ENCODE measurements at places on chromosomes 13 and 19. TPM values are rescaled to one million over a fixed set of nuclear protein-coding genes. Genes with fewer than 3 reads are reported as not detected.

DNA sequence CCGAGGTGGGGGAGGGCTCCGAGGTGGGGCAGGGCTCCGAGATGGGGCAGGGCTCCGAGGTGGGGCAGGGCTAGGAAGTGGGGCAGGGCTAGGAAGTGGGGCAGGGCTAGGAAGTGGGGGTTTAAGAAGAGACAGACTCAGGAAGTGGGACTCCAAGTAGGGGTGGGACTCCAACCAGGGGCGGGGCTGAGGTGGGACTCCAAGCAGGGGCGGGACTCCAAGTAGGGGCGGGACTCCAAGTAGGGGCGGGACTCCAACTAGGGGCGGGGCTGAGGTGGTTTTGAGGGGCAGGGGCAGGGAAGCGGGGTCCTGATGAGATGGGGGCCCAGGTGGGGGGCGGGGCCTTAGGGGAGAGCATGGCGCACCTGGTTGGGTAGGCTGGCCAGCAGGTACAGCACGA is 13.6 kb downstream of the CFD start:
- H3K27ac ChIP-seq, result no peak overlapping the region
- peaks cover 14% of the 10 kb centered on the region for H3K4me1 ChIP-seq
- DNase-seq, result peak; percentile 76
- no peaks in the 10 kb centered on the region for H3K36me3 ChIP-seq
- H3K4me3 ChIP-seq, result no peak overlapping the region
- no peaks in the 10 kb centered on the region for H3K27me3 ChIP-seq

- no peaks in the 10 kb centered on the region for H3K27me3 ChIP-seq
- no peak overlapping the region for H3K4me3 ChIP-seq
- H3K4me1 ChIP-seq, result no peaks in the 10 kb centered on the region
- DNase-seq, result no peak
Observed at GRCh38 chr19:11028146-11028545, 61.1 kb upstream of the LDLR start.

The DPF1 gene
- total RNA-seq, result 5.2 TPM

The ATP8B3 gene
- total RNA-seq, result 0.32 TPM

The MISP3 gene
- 1.3 TPM for total RNA-seq

DNA sequence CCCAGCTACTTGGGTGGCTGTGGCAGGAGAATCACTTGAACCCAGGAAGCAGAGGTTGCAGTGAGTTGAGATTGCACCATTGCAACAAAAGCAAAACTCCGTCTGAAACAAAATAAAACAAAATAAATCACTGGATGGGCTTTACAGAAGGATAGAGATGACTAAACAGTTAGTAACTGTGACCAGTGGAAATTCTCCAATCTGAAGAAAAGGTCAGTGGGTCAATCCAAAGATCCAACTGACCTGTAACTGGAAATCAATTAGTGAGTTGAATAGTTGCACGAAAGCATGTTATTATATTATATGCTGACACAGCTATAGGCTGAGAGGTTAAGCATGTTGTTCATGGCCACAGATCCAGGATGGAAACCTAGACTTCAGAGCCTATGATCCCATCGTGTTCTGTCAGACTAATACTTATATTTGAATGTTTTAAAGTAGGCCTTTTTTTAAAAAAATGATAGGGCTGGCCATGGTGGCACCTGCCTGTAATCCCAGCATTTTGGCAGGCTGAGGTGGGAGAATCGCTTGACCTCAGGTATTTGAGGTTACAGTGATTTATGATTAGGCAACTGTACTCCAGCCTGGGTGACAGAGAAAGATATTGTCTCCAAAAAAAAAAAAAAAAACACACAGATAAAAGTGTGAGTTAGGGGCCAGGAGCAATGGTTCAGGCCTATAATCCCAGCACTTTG is 1.4 kb downstream of the ECH1 start:
- H3K27me3 ChIP-seq, result no peaks in the 10 kb centered on the region
- H3K36me3 ChIP-seq, result no peaks in the 10 kb centered on the region
- H3K4me1 ChIP-seq, result peaks cover 28% of the 10 kb centered on the region
- no peak overlapping the region for H3K4me3 ChIP-seq
- DNase-seq, result peak; percentile 79
- peak overlapping the region; percentile 94 for H3K27ac ChIP-seq

DNA sequence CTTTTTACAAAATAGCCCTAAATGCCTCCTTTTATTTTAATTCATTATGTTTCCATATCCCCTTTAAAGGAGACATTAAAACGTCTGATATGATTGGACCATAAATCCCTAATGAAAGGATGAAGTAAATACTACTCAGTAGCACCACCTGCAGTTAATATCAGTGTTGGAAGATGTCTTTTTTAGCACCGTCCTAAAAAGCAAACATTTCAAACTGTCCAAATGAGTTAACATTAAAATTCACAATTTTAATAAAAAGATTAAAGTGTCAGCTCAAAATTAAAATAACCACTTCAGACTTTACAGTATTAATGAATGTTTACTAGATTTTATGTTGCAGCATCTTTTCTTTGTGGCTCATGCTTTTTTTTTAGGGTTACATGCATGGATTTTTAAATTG is 12.3 kb downstream of the ZNF507 start:
- no peak overlapping the region for H3K4me3 ChIP-seq
- H3K27me3 ChIP-seq, result no peaks in the 10 kb centered on the region
- H3K27ac ChIP-seq, result no peak overlapping the region
- peak; percentile 18 for DNase-seq
- H3K36me3 ChIP-seq, result peaks cover 41% of the 10 kb centered on the region
- no peaks in the 10 kb centered on the region for H3K4me1 ChIP-seq

- no peaks in the 10 kb centered on the region for H3K27me3 ChIP-seq
- no peak overlapping the region for H3K4me3 ChIP-seq
- H3K36me3 ChIP-seq, result no peaks in the 10 kb centered on the region
- H3K4me1 ChIP-seq, result no peaks in the 10 kb centered on the region
- no peak overlapping the region for H3K27ac ChIP-seq
Observed at GRCh38 chr13:96621634-96622183, 372.6 kb downstream of the OXGR1 start.

DNA sequence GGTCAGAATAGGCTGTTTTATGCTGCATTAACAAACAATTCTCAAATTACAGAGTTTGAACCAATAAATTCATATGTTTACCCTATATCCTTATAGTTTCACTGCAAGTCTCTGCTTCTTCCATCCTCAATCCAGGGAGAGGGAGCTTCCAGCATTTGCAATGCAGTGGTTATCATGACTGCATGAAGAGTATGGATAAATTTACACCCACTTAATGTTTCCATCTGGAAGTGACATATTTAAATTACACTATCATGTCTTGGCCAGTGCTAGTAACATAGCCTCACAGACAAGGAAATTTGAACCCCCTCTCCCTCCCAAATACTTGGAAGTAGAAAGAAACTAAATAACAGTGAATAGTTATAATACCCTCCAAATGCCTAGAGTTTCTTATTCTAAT is 33.5 kb upstream of the UFM1 start:
- H3K4me1 ChIP-seq, result no peaks in the 10 kb centered on the region
- no peak for DNase-seq
- H3K4me3 ChIP-seq, result no peak overlapping the region

DNA sequence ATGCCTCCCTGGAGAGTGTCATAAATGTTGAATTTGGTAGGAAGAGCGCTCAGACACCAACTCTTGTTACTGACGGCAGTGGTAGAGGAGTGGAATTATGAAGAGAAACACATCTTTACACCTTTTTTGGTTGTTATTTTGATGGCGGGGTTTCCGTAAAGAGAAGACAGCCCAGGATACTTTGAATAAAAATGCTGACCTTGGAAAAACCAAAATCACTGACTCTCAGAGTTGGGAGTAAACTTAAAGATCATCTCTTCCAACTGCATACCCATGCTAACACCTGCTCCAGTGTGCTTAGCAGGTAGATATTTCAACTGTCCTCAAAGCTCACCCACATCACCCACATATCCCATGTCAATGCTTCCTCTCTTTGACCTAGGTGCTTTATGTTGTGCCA is 498.6 kb downstream of the LIG4 start:
- H3K4me1 ChIP-seq, result peaks cover 18% of the 10 kb centered on the region
- H3K27me3 ChIP-seq, result no peaks in the 10 kb centered on the region
- no peak overlapping the region for H3K4me3 ChIP-seq
- no peak overlapping the region for H3K27ac ChIP-seq
- DNase-seq, result no peak
- no peaks in the 10 kb centered on the region for H3K36me3 ChIP-seq

- H3K27ac ChIP-seq, result no peak overlapping the region
- no peak overlapping the region for H3K4me3 ChIP-seq
- H3K36me3 ChIP-seq, result no peaks in the 10 kb centered on the region
Observed at GRCh38 chr13:112962911-112963625, 5.9 kb upstream of the MCF2L start.

DNA sequence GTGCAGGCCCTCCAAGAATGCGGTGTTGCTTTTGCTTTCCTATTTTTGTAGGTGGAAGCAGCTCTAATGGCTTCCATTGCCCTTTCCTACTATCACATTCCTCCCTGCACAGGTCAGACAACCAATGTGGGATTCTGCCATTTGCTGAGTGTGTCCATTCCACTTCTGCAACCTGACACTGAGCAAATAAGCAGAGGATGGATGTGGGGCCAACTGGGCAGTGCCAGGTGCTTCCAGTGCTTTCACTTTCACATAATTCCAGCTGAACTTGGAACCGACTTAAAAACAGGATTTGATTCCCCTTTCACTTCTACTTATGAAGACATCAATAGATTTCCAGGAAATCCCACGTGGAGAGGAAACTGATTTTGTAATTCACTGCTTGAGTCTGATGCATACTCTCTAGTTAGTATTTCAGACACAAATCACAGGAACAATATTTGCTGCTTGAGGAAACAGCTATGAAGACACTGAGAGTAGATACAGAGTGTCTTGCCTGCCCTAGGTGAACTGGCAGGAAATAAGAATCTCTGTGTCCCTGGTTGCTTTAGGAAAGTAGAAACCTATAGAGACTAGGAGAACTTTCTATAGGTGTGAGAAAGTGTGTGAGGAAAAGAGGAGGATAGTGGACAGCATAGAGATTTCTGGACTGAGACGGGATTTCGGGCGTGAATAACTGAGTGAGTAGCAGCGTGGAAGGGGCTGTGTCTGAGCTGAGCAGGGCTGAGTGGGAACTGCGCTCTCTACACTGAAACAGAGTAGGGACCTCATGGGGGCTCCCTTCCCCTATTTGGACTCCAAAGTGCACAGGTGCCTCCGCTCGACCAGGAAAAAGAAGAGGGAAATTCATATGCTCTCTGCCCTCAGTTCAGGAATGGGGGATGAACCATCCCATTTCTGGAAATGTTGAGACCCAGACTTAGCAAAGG is 22.5 kb downstream of the LGALS16 start:
- peaks cover 4% of the 10 kb centered on the region for H3K27me3 ChIP-seq
- H3K27ac ChIP-seq, result no peak overlapping the region
- no peaks in the 10 kb centered on the region for H3K36me3 ChIP-seq

GRCh38 chr19:17001603-17002183 is 24.9 kb downstream of the CPAMD8 start:
- no peak overlapping the region for H3K27ac ChIP-seq
- H3K4me3 ChIP-seq, result no peak overlapping the region
- no peaks in the 10 kb centered on the region for H3K4me1 ChIP-seq
- no peaks in the 10 kb centered on the region for H3K27me3 ChIP-seq
- no peaks in the 10 kb centered on the region for H3K36me3 ChIP-seq
- no peak for DNase-seq

GRCh38 chr19:32012886-32013631 is 332.4 kb upstream of the ZNF507 start:
- H3K27me3 ChIP-seq, result no peaks in the 10 kb centered on the region
- no peak overlapping the region for H3K4me3 ChIP-seq
- peaks cover 11% of the 10 kb centered on the region for H3K4me1 ChIP-seq
- DNase-seq, result no peak

GRCh38 chr13:61700181-61700580 is 284.5 kb upstream of the PCDH20 start:
- no peaks in the 10 kb centered on the region for H3K27me3 ChIP-seq
- no peak for DNase-seq
- no peaks in the 10 kb centered on the region for H3K4me1 ChIP-seq
- no peaks in the 10 kb centered on the region for H3K36me3 ChIP-seq

DNA sequence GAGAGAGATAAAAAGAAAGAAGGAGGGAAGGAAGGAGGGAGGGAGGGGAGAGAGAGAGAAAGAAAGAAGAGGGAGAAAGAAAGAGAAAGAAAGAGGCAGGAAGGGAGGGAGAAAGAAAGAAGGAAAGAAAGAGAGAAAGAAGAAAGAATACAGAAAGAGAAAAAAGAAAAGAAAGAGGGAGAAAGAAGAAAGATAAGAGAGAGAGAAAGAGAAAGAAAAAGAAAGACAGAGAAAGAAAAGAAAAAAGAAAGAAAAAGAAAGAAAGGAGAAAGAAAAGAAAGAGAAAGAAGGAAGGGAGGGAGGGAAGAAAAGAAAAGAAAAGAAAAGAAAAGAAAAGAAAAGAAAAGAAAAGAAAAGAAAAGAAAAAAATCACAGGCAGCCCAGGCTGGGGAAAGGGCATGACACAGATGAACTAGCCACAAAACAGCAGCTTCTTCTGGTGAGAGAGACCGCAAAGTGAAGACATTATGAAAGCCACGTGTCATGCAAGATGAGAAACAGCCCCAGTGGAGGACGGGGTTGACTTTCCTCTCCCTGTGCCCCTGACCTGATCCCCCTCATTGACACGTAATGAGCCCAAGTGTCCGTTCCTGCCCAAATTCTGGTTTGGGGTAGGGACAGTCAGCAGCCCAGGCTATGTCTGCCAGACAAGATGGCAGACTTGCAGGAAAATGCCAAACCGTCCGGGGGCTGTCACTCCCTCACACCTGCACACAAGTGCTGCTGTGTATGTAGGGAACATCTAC is 102.1 kb downstream of the INSR start:
- H3K27ac ChIP-seq, result no peak overlapping the region
- H3K4me1 ChIP-seq, result peaks cover 20% of the 10 kb centered on the region
- DNase-seq, result peak; percentile 57
- H3K36me3 ChIP-seq, result no peaks in the 10 kb centered on the region
- no peak overlapping the region for H3K4me3 ChIP-seq

DNA sequence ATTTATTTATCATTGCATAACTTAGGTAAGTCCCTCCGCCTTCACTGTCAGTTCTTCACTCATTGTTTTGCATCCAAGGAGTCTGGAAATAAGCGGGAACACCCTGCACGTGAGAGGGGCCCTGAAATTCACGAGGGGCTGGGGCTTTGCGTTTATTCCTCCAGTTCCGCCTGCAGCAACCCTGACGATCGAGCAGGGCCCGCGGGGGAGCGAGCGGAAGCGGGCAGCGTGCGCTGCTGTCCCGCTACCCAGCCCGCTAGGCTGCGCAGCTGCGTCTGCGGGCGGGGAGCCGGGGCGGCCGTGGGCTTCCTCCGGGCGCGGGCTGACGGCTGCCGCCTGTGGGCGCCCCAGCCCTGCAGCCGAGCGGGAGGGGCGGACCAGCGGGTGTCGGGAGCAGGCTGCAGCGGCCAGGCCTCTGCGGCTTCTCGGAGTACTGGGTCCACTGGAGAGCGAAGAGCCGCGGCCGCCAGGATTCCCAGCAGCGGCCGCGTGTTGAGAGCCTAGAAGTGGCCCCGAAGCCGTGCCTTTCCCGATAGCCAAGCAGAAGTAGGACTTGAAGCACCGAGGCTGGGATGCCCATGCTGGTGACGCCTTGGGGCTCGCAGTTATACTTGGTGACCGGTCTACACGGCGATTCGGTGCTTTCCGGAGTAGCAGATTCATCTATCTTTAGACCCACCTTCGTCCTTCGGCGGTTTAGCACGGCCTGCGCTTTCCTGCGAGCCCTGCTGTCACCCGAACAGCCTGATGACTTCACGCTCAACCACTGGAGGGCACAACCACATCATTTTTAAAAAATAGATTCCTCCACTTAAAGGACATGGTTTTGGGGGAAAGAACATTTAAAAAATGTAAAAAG is 32.9 kb upstream of the SACS start:
- no peaks in the 10 kb centered on the region for H3K36me3 ChIP-seq
- peak overlapping the region; percentile 30 for H3K27ac ChIP-seq
- peak overlapping the region; percentile 68 for H3K4me3 ChIP-seq
- peak; percentile 90 for DNase-seq
- H3K4me1 ChIP-seq, result peaks cover 42% of the 10 kb centered on the region
- no peaks in the 10 kb centered on the region for H3K27me3 ChIP-seq

- peak within 1 kb of the TSS; percentile 82 for H3K27ac ChIP-seq
- no peaks in the 10 kb centered on the region for H3K36me3 ChIP-seq
- H3K4me1 ChIP-seq, result peaks cover 20% of the 10 kb centered on the region
- DNase-seq, result peak; percentile 99
Observed at GRCh38 chr19:18322759-18323460, at the start of gene LSM4. Gene LSM4 (minus strand): TSS chr19:18323076. CDS start chr19:18323020, 56 bp downstream.

All from GM23248 (cell line).